ENCODE measurements at places on chromosomes 12 and 14. TPM values are rescaled to one million over a fixed set of nuclear protein-coding genes. Genes with fewer than 3 reads are reported as not detected.
A peak's percentile ranks its signal among the peaks of the same experiment; 100 is the strongest.

DNA sequence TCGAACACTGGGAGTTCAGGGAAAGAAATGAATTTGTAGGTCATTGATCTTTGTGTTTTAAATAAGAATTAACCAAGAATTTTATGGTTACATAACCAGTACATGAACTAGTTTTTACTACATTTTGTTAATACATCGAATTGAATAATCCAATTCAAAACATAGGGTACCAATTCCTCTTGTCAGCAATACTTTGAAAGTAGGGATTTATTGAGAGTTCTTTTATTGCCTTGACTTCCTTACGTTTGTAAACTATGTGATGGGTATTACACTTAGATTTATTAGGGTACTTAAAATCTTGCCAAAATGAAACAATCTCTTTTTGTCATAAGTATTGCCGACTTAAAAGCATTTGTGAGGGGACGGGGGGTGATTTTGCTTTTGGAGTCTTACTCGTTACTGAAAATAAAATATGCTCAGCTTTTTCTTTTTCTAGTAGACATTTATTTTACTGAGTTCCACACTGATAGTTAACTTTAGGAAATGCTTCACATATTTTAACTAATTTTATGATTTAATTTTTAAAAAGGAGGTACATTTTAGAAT lies 22.4 kb downstream of the SOCS2 start:
- H3K36me3 ChIP-seq: no peaks in the 10 kb centered on the region
- DNase-seq: no peak
- no peaks in the 10 kb centered on the region for H3K27me3 ChIP-seq
- no peak overlapping the region for H3K4me3 ChIP-seq
- no peaks in the 10 kb centered on the region for H3K4me1 ChIP-seq

GRCh38 chr14:58994130-58994529 lies 194.3 kb upstream of the DAAM1 start:
- H3K4me1 ChIP-seq: no peaks in the 10 kb centered on the region
- no peaks in the 10 kb centered on the region for H3K36me3 ChIP-seq
- H3K27me3 ChIP-seq: no peaks in the 10 kb centered on the region
- no peak overlapping the region for H3K4me3 ChIP-seq
- DNase-seq: no peak

DNA sequence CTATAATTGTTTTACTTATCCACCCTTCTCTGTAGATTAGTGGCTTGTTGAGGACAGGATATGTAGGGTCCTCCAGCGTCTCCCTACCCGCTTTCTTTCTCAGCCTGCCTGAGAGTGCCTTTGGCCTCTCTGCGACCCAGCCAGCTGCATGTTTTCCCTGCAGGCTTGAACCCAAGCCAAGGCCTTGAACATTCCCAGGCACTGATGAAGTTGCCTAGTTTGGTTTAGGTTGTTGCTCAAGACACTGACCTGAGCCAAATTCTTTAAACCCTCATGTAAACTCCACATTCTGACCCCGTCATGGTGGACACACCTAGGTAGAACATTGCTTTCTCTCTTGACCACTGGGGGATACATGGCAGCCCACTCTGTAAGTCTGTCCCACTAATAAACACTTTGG lies 33.4 kb upstream of the TXNRD1 start:
- H3K27ac ChIP-seq: peak overlapping the region; percentile 87
- H3K27me3 ChIP-seq: no peaks in the 10 kb centered on the region
- DNase-seq: no peak
- no peak overlapping the region for H3K4me3 ChIP-seq
- peaks cover 22% of the 10 kb centered on the region for H3K4me1 ChIP-seq
- H3K36me3 ChIP-seq: no peaks in the 10 kb centered on the region

- no peaks in the 10 kb centered on the region for H3K36me3 ChIP-seq
- H3K4me1 ChIP-seq: no peaks in the 10 kb centered on the region
- no peaks in the 10 kb centered on the region for H3K27me3 ChIP-seq
- peak; percentile 40 for DNase-seq
- peak overlapping the region; percentile 73 for H3K27ac ChIP-seq
Observed at GRCh38 chr12:91109148-91109564, 2.1 kb downstream of the LUM start.

The OTX2 gene
- not detected for total RNA-seq

The TAS2R8 gene
- 0.48 TPM for total RNA-seq

The LMNTD1 gene
- total RNA-seq: not detected

The TAS2R50 gene
- total RNA-seq: 4.0 TPM

DNA sequence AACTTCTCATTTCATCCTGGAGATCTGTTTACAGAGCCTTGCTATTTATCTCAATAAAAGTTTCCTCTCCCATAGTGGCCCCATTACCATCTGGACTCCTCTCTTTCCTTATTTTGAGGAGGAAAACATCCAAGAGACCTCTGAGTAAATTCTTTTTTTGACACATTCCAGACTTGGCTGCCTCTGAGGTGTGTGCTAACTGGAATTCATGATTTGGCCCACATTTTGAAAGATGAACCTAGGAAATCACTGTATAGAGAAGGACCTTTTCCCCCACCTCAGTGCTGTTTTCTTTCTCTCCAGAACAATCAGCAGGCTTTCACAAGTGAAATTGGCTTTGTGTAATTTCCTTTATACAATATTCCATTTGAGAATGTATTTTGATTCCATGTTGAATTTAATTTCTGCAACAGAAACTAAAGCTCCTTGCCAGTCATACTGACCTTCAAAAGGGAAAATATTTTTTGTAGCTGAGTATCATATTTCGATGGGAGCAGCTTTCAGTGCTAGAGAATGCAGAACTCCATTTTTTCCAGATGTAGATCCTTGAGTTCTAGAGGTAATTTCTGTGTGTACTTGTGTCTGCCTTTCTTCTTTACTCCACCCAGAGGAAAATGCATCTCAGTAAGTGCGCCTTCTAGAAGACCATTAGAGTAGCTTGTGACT lies 244.9 kb upstream of the RGS6 start:
- H3K27ac ChIP-seq: no peak overlapping the region
- no peaks in the 10 kb centered on the region for H3K36me3 ChIP-seq
- no peaks in the 10 kb centered on the region for H3K4me1 ChIP-seq
- no peaks in the 10 kb centered on the region for H3K27me3 ChIP-seq

DNA sequence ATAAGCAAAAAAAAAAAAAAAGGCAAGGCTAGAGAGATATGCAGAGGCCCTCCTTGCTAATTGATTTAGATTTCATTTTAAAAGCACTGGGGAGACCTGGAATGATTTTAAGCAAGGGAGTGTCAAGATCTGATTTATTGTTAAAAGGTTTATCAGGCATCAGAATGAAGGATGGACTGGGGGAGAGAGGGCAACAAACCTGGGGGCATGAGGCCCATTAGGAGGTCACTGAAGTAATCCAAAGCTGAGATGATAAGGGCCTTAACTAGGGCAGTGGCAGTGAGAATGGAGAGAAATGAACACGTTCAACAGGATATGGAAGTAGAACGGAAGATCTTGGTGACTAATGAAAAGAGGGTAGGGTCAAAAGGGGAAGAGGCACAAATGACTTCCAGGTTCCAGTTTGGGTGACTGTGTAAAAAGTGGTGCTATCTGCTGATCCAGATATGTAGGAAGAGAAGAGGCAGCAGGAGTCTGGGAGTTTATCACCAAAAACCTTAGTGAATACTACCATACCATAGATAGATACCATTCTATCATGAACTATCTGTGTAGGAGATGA lies 24.0 kb downstream of the KITLG start:
- H3K27ac ChIP-seq: peak overlapping the region; percentile 35
- no peaks in the 10 kb centered on the region for H3K27me3 ChIP-seq
- H3K36me3 ChIP-seq: no peaks in the 10 kb centered on the region
- peaks cover 14% of the 10 kb centered on the region for H3K4me1 ChIP-seq
- DNase-seq: no peak

The LRCOL1 gene
- total RNA-seq: not detected

The NOVA1 gene
- total RNA-seq: 72.0 TPM

The TBC1D30 gene
- total RNA-seq: 11.9 TPM

- no peaks in the 10 kb centered on the region for H3K27me3 ChIP-seq
- no peak overlapping the region for H3K27ac ChIP-seq
- H3K36me3 ChIP-seq: no peaks in the 10 kb centered on the region
Observed at GRCh38 chr14:60346706-60347105, 97.7 kb downstream of the PPM1A start.

DNA sequence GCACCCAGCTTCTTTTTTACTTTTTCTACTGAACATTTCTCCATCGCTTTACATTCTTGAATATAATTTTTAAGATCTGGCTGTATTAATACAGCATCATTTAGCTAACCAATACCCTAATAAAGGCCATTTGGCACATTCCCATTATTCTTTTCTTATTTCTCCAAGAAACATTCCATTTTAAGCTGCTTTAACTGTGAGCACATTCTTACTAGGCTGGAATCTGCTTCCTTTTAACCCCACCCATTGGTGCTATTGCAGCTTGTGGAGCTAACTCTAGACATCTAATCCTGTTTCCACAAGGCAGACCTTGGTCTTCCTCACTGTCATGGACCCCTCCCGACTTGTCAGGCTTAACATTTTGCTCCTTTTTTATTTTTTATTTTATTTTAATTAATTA lies 15.2 kb downstream of the CALM1 start:
- no peak overlapping the region for H3K27ac ChIP-seq
- no peaks in the 10 kb centered on the region for H3K4me1 ChIP-seq
- no peaks in the 10 kb centered on the region for H3K27me3 ChIP-seq
- H3K4me3 ChIP-seq: no peak overlapping the region
- no peaks in the 10 kb centered on the region for H3K36me3 ChIP-seq

The RDH16 gene
- total RNA-seq: 1.3 TPM

The C1QL4 gene
- not detected for total RNA-seq

- H3K27me3 ChIP-seq: no peaks in the 10 kb centered on the region
- DNase-seq: no peak
- H3K4me1 ChIP-seq: no peaks in the 10 kb centered on the region
- H3K4me3 ChIP-seq: no peak overlapping the region
- peaks cover 8% of the 10 kb centered on the region for H3K36me3 ChIP-seq
Observed at GRCh38 chr12:6570264-6570887, 2.3 kb upstream of the NOP2 start.

The PPP2R5C gene
- 102 TPM for total RNA-seq

The TSPAN19 gene
- not detected for total RNA-seq

- H3K27ac ChIP-seq: no peak overlapping the region
- H3K4me3 ChIP-seq: no peak overlapping the region
- H3K4me1 ChIP-seq: no peaks in the 10 kb centered on the region
- no peak for DNase-seq
Observed at GRCh38 chr14:31950764-31951637, 126.1 kb upstream of the ARHGAP5 start.

DNA sequence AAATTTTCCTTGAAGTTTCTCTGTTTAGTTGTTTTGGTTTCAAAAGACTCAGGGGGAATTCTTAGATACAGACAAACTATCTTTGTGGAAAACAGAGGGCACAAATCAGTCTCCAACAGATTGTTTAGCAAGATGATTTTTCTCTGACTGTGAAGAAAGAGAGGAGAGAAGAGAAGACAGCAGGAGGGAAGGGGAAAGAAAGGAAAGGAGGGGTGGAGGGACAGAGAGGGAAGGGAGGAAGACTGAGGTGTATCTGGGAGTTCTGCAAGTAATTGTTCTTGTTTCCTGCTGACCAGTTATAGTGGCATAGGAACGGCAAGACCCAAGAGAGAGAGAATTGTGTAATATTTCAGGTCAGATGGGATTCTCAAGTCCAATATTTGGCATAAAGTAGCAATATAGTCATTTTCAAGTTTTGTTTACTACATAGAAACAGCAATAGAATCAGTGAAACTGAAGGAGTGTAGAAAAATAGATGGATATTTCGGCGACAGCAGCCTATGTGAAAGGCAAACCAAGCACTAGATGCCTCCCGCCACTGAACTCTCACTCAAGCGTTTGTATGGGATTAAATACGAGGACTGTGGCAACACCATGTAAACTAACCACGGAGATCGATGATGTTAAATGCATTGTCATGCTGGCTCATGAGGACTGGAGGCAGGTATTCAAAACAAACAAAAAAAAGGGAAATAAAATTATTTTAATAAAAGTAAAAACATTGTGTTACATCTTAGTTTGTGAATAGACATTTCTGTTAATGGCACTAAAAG lies 342.5 kb downstream of the SLC16A7 start:
- H3K27ac ChIP-seq: no peak overlapping the region
- DNase-seq: no peak
- H3K27me3 ChIP-seq: no peaks in the 10 kb centered on the region

DNA sequence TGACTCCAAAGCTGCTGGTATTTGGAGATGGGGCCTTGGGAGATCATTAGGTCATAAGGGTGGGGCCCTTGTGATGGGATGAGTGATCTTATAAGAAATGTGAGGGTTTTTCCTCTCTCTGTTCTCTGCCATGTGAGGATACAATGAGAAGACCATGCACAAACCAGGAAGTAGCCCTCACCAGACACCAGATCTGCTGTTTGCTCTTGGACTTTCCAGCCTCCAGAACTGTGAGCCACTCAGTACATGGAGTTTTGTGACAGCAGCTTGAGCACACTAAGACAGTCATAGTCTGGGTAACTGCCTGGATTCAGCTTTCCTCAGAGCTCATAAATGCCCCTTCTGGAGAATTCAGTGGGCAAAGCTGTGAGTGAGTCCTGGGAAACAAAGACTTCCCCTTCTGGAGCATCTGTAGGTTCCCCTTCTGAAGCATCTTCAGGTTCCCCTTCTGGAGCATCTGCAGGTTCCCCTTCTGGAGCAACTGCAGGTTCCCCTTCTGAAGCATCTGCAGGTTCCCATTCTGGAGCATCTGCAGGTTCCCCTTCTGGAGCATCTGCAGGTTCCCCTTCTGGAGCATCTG lies 11.0 kb upstream of the PPP4R3A start:
- H3K36me3 ChIP-seq: no peaks in the 10 kb centered on the region
- H3K4me3 ChIP-seq: no peak overlapping the region
- H3K4me1 ChIP-seq: no peaks in the 10 kb centered on the region

DNA sequence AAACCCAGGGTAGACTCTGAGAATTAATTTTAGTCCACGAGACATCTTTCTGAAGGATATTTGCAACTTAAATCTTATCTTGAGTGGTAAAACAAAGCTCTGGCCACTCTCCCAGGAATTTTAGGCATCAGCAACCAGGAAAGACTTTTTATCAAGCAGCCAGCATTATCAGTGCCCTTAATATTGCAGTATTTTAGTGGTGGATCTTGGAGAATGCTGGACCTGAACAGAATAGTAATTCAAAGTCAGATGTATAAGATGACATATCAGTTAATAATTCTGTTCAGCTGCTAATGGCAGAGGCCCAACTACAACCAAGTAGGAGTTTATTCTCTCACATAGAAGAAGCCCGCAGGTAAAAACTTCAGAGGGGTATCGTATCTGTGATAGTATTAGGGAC lies 59.0 kb upstream of the CRY1 start:
- no peak overlapping the region for H3K27ac ChIP-seq
- no peak overlapping the region for H3K4me3 ChIP-seq
- no peaks in the 10 kb centered on the region for H3K4me1 ChIP-seq
- H3K36me3 ChIP-seq: no peaks in the 10 kb centered on the region

The OTOGL gene
- 0.16 TPM for total RNA-seq

DNA sequence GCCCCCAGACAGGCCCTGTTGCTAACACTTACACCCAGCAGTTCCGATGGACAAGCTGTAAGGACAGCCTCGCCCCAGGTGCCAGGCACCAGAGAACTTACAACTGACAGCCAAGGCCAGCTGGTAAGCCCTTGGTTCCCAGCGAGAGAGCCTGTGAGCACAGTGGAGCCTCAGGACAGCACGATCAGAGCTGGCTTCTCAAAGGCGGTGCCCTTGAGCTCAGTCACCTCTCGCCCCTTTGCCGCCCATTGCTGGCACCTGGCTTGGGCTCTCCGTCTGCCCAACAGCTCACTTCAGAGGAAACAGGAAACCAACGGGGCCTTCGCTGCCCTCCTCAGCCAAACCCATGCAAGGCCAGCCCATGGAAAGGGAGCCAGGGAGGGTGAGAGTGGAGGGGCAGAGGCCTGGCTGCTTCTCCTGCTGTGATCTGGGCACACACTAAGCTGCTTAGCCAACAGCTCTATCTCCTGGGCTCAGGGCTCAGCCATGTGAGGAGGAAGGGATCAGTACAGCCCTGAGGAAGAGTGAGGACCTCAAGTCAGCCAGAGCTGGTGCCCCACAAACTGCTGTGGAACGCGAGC lies 98.5 kb downstream of the SINHCAF start:
- DNase-seq: no peak

The LIN7A gene
- 12.8 TPM for total RNA-seq

The KCNA5 gene
- not detected for total RNA-seq

Measured in breast epithelium (tissue), 4 donors.